ENCODE measurements at places on chromosomes 1 and 21.

DNA sequence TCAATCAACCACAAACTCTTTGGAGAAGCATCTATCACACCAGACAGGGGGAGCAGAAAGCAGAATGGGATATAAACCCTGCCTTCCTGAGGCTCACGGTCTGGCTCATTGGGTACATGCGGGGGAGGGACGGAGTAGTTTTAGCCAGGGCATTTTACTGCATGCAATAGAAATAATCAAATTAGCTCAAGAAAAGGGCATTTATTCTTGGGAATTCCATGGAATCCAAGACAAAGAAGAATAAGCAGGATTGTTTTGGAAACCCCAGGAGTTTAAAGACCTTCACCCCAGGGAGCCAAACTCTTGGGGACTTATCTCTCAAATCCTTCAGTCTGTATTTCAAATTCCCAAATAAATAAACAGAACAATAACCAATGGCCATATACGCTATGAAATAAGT lies 5.2 kb upstream of the KAZN start:
- no peak for DNase-seq

GRCh38 chr1:113945329-113945728 lies 16.2 kb downstream of the HIPK1 start:
- DNase-seq: no peak

GRCh38 chr1:231395076-231395997 lies 26.8 kb downstream of the EGLN1 start:
- peak; percentile 95 for DNase-seq

DNA sequence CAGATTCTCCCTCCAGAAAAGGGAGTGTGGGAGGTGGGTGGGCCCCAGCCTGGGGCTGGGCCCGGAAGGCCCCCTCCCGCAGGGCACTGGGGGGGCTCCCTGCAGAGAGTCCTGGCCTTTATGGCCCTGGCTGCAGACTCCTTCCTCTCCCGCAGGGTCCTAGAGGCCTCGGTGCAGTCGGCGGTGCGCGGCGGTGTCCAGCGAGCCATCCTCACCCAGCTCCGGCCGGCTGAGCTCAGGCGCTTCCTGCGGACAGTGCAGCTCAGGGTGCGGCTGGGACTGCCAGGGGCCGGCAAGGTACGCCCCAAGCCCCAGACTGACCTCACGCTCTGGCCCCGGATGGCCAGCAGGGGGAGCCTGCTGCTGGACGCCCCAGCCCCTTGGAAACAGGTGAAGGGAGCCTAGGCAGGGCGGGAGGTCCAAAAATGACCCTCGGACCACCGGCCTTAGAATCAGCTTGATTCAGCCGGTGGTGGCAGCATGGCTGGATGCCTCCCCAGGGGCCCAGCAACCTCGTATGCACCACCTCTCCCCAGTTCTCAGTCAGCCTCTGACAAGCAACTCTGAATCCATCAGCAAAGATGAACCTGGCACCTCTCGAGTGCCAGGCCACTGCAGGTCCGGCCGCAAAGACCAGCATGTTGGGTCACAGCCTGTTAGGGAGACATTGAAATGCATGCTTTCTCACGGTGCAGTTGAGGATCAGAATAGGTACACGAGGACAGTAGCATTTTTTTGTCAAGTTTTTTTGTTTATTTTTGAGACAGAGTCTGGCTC lies 20.6 kb downstream of the MTHFR start:
- DNase-seq: peak; percentile 47

GRCh38 chr1:44724296-44724954 lies 6.5 kb downstream of the RNU5D-1 start:
- no peak for DNase-seq

DNA sequence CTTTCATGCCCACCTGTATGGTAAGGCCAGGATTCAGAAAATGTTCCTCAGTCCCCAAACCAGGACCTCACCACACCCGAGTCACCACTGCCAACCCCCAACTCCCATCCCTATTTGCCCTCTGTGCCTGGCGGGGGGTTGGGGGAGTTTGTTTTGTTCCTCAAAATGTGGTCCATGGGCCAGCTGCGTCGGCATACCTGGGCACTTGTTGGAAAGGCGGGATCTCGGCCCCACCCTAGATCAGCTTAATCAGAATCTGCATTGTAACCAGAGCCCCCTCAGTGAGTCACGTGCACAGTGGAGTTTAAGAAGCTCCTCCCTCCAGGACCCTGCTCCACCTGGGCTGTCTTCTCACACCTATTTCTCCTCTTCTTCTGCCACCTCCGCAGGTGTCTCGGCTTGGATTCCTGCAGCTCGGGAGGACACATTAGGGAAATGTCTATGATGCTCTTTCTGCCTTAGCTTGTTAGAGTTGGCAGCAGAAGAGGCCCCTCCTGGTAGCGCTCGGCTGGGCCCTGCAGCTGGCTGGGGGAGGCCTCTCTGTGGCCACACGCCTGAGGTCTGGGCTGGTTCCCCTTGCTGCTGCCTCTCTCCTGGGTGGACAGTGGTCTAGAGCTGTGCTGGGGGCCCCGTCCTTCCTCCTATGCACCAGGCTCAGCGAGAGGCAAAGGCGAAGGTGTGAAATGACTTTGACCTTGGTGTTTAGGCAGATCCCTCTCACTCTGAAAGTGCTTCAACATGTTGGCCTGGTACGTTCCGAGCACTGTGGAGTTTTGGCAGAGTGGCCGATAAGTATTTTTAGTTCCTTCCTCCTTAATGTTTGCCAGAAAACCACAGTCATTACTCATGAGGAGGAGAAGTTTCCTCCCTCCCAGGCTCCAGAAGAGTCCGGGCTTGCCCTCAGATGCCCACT lies 41.8 kb upstream of the CAMTA1 start:
- DNase-seq: peak; percentile 79

DNA sequence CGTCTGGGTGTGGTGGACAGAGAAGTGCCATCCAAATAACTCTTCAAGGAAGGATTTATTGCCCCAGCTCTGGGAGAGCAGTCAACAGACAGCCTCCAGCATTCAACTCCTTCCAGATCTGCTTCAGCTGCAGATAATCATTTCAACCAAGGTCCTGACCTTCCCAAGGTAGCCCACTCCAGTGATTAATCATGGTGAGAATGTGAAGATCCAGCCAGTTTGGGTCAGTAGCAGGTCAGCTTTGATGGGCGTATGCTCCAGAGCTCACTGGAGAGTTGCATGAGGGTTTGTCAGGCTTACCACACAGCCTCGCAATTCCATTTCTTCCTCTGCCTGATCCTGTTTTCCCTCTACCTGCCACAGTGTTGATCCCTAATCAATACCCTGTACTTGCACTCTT lies 214.5 kb upstream of the ZRANB2 start:
- no peak for DNase-seq

DNA sequence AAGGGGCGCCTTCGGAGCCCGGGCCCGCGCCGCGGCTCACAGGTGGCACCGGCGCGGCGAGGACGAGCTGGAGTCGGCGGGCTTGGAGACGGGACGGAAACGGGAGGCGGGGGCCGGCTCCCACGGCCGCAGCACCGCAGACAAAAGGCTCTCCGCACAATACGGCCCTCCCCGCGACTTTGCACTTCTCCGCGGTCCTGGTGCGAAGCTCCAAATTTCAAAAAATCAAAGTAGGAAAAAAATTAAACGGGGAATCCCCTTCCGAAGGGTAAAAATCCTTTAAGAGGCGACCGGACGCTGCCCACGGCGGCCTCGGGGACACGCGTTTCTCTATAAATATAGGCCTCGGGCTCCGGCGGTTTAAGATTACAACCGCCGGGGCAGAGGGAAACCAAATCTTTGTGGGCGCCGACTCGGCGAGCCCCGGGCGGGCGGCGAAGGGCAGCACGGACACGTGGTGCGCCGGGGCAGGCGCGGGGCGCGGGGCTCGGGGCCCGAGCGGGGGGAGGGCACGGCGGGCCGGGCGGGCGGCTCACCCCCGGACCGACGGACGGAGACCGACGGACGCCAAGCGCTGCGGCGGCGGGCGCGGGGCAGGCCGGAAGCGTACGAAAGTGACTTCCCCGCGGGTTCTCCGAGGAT lies 453 bp downstream of the PABPC4 start:
- DNase-seq: peak; percentile 15

Measured in HCEC 1CT (cell line).